Stimulated activated CD4-positive, alpha-beta T cell treated with anti-CD3 and anti-CD28 coated beads, TNF-alpha, amount 100 ng/mL, for 4 hours (primary cell): ENCODE measurements at places on chromosomes 5 and 9.

DNA sequence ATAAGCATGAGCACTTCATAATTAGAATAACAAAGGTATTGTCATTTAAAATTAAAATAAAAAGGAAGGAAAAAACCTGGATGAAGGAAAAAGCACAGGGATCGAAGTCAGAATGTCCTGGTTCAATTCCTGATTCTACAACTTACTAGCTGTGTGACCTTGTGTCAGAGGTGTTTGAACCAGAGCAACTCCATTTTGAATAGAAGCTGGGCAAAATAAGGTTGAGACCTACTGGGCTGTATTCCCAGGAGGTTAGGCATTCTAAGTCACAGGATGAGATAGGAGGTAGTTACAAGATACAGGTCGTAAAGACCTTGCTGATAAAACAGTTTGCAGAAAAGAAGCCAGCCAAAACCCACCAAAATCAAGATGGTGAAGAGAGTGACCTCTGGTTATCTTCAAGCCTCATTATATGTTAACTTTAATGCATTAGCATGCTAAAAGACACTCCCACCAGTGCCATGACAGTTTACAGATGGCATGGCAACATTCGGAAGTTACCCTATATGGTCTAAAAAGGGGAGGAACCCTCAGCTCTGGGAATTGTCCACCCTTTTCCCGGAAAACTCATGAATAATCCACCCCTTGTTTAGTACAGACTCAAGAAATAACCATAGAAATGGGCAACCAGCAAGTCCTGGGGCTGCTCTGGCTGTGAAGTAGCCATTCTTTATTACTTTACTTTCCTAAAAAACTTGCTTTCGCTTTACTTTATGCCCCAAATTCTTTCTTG, 412.7 kb downstream of the PIK3R1 start:
- no peak for DNase-seq

- no peak for DNase-seq
Measured at GRCh38 chr9:95206143-95206542, 111.4 kb downstream of the FANCC start.

GRCh38 chr5:92635001-92635461, 946.0 kb downstream of the NR2F1-AS1 start:
- DNase-seq: no peak

DNA sequence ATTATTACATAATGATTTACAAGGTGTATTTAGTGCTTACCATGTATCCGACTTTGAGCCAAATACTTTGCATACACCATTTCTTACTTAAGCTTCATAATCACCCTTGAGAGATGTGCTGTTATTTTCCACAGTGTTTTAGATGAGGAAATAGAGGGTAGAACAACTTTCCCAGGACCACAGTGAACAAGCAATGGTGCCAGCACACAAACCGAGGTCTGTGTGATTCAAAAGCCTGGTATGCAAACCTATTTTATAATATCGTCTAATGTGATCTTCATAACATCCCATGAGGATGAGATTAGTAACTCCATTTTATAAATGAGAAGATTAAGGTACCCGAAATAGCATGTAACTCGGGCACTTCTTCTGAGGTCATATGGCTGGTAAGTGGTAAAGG, 294.7 kb downstream of the NSG2 start:
- no peak for DNase-seq

DNA sequence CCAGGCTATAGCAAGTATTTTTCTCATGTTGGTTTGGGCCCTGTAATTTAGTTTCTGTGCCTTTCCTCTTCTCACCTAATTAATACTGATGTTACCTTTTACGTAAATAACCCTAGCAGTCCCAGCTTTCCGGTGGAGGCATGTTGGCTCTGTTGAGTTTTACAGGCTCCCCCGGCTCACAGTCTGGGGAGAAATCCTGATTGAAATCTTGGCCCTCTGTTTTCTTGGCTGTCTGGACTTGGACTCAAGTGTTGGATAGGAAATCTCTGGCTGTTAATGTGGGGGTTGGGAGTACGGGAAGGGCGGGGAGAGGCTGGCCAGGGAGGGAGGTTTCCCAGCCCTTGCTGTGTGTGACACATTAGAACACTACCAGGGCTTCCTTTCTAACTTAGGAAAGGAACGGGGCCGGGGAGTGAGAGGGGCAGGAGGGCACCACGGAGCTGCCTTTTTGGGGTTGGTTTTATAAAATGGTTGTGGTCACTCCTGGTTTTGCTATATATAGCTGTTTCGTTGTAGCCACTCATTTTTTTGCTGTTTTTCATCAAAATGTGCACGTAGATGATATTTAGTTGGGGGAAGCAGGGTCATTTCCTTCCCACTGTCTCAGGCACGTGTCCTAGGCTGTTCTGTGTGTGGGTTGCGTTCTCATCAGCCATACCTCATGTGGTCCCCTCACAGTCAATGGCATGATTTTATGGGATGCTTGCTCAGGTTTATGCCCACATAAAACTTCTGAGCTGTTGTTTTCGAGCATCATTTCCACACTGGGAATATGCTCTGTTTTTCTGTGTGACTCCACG, 11.0 kb downstream of the TRIO start:
- DNase-seq: no peak

GRCh38 chr9:3980771-3981170, 319.1 kb downstream of the GLIS3 start:
- no peak for DNase-seq

GRCh38 chr9:14693251-14693861, at the start of gene ZDHHC21:
Gene ZDHHC21, minus strand, starts transcription at chr9:14693432. Its CDS starts 19,092 bp downstream, at chr9:14674340.
- DNase-seq: no peak

- peak; percentile 17 for DNase-seq
Measured at GRCh38 chr9:35954942-35955546, 2.9 kb downstream of the OR2S2 start.

DNA sequence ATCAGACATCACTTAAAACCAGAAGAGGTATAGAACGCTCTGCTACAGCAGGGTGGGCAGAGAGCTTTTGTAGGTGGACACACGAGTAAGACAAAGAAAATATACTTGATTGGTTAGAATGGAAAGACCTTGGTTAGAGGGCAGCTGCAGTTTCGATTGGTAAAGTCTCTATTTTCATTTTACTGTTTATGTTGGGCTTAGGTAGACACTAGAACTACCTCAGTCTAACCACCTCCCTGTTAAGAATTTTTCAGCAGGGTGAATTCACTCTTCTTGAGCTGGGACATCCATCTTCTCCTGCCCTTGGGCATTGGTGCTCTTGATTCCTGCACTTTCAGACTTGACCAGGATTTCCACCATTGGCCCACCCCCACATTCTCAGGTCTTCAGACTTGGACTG, 116.3 kb downstream of the BASP1 start:
- no peak for DNase-seq

DNA sequence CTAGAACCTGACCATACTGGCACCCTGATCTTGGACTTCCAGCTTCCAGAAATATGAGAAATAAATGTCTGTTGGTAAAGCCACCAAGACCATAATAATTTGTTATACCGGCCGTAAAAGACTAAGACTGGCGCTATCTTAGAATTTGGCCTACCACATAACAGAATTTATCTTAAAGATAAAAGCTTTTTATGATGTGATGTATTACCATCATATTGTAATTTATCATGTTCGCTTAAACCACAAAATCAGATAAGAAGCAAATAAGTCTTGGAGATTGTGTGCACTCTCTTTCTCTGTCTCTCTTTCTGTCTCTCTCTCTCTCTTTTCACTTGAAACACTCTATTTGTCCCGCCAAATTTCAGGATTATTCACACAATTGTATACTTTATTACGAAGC, 35.6 kb downstream of the FST start:
- no peak for DNase-seq

DNA sequence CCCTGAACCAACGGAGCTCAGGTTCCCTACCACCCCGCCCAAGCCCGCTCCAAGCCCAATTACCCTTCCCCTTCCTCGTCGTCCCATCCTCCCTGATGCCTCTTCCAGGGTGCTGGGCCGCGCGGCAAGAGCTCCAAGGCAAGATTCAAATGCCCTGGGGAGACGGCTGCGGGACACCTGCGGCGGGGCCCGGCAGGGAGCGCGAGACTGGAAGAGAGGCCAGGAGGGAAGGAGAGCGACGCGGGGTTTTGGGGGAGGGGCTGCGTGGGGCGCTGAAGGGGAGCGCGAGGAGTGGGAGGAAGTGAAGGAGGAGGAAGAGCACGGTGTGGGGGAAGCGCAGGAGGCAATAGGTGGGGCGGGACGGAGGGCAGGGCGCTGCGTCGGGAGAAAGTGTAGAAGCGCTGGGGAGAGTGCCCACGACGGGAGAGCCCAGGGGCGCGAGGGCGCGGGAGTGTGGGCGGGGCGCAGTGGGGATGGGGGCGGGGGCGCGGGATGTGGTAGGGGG, 975 bp upstream of the NXNL2 start:
- no peak for DNase-seq

DNA sequence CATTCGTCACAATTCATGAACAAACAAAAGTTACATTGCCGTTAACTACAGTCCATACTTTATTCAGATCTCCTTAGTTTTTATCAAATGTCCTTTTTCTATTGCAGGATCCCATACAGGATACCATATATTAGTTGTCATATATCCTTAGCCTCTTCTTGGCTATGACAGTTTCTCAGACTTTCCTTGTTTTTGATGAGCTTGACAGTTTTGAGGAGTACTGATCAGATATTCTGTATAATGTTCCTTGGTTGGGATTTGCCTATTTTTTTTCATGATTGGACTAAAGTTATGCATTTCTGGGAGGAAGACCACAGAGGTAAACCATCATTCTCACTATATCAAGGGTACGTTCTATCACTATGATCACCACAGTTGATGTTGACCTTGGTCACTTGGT, 1627.4 kb upstream of the C9orf72 start:
- no peak for DNase-seq

DNA sequence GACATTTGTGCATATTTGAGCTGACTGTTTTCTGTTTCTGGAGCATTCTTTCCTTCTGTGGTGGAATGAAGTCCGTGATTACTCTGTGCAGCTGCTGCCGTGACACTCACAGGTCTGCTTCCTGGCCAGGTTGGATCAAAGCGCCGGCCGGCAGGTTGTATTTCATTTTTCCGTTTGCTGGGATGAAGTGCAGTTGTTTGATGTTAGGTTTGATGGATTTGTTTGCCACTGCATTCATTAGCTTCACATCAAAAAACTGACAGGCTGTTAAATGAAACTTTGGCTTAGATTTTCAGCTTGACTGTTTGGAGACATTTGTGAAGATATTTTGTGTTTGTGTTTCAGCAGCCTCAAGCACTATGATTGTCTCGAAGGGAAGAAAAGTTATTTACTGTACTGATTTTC, 140.1 kb downstream of the KDM4C start:
- DNase-seq: no peak

- DNase-seq: no peak
Measured at GRCh38 chr9:110767559-110768063, 99.0 kb downstream of the MUSK start.

GRCh38 chr5:56481428-56482357, 248.6 kb upstream of the ANKRD55 start:
- no peak for DNase-seq
